Cortex of kidney (tissue), 1 donor: ENCODE measurements at places on chromosomes 3 and 15.

- no peak for DNase-seq
Observed at GRCh38 chr3:195160257-195160898, 110.6 kb downstream of the XXYLT1 start.

DNA sequence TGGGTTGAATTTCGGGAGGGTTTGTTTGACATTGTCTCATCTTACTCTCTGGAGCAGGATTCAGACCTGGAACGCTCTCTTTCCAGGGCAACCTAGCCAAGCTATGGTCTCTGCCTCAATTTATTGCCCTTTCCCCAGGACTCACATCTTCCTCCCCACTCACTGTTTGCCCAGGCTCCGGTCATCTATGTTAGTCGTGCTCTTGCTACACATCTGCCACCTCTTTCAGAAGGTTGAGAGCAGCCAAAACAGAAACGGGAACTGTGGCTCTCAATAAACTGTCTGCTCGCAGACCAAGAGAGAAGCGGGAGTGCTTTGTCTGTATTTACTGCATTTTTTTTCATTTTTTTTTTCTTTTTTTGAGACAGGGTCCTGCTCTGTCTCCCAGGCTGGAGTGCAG, 81.6 kb downstream of the ST6GAL1 start:
- no peak for DNase-seq

- DNase-seq = no peak
Observed at GRCh38 chr3:94251566-94251965, 188.7 kb downstream of the NSUN3 start.

- no peak for DNase-seq
Observed at GRCh38 chr15:55683376-55683775, 59.6 kb downstream of the PRTG start.

GRCh38 chr3:27670619-27671018, 51.5 kb downstream of the EOMES start:
- no peak for DNase-seq

DNA sequence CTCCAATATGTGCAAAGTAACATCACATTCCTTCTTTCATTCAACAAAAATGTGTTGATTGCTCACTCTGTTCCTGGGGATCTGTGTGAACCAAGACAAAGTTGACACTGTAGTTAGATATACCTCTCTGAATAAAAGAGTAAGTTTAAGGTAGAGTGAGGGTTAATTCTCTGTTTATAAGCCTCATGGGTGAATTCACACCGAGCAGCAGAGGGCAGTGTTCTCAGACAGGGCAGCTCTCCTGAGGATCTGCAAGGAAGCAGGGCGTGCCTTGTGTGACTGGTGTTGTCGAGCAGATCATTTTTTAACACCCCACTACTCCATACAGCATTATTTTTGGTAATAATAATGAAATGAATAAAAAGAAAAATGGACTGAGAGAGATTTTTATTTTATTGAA, 34.4 kb downstream of the PAQR9 start:
- DNase-seq = no peak

DNA sequence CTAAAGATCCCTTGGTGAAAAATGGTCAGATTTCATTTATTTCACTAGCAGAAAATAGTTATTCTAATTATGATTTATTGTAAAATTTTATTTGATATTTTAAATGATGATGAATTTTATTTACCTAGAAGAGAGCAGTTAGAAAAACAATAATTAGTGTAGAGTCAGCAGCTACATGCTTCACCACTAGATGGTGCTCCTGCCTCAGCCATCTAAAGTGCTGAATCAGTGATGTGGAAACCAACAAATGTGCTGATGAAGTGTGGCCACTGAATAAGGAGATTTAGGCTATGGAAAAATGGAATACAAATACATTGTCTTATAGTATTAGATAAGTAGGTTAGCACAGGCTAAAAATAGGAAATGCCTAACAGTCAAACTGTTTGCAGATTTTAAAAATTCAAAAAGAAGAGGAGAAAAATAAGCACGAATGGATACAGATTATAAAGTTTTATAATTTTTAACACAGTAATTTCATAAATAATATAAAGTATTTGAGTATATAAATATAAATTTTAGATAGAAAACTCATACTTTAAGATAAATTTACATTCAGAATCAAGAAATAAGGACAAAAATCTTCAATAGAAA, 109.8 kb downstream of the PPP2R3A start:
- DNase-seq = no peak

GRCh38 chr3:121075191-121075590, 167.2 kb downstream of the STXBP5L start:
- DNase-seq = no peak

GRCh38 chr15:66429546-66429945, 42.8 kb downstream of the MAP2K1 start:
- no peak for DNase-seq

- DNase-seq = no peak
Observed at GRCh38 chr15:55007561-55007960, 189.2 kb downstream of the RSL24D1 start.

- no peak for DNase-seq
Observed at GRCh38 chr3:194447161-194447560, 39.6 kb downstream of the ATP13A3 start.
